Stimulated activated CD4-positive, alpha-beta T cell treated with anti-CD3 and anti-CD28 coated beads, TNF-alpha, amount 100 ng/mL, for 1 hour (primary cell): ENCODE measurements at places on chromosomes 4 and X.

GRCh38 chr4:143287572-143287923 is 49.1 kb upstream of the GAB1 start:
- DNase-seq, result no peak

DNA sequence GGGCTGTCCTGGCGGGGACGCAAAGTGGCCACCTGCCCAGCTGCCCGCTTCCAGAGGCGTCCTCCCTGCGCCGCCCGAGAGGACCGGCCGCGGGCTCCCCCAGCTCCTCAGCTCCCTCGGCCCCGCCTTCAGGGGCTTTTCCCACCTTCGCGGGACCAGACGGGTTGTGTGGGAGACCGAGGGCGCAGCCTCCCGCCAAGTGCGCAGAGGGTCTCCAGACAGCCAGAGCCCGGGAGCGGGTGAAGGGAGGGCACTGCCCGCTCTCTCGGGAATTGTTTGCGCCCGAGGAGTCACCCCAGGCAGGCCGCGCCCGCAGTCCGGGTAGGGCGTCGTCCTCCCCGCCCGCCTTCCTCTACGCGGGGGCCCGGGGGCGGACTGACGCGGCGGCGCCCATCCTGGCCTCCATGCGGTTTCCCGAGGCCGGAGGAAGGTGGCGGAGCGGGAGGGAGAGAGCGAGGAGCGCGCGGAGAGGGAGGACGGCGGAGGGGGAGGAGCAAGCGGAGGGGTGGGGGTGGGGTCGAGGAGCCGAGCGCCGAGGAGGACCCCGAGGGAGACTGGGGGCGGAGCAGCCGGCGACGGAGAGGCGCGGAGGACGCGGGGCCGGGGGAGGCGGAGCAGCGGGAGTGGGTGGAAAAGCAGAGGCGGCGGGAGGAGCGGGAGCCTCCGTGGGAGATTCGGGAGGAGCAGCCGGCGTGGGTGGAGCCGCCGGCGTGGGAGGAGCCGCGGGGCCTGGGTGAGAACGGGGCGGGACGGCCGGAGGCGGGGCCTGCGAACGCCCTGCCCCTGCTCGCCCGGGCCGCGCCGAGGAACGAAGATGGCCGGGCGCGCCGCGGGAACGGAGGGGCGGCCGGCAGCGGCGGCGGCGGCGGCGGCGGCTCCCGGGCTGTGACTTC is 47.5 kb downstream of the CLDN34 start:
- peak; percentile 26 for DNase-seq

DNA sequence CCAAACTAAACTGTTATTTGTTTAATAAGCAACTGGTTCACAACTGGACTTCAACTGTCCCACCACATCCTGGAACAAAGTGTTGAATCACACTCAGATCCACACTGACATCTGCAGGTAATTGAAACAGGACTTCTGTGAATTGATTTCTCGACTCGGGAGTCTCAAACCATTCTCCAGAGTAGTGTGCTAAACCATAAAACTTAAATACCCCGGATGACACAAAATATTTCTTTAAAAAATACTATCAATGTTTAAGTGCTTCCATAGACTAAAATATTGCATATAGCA is 95.4 kb upstream of the PLAC1 start:
- no peak for DNase-seq

DNA sequence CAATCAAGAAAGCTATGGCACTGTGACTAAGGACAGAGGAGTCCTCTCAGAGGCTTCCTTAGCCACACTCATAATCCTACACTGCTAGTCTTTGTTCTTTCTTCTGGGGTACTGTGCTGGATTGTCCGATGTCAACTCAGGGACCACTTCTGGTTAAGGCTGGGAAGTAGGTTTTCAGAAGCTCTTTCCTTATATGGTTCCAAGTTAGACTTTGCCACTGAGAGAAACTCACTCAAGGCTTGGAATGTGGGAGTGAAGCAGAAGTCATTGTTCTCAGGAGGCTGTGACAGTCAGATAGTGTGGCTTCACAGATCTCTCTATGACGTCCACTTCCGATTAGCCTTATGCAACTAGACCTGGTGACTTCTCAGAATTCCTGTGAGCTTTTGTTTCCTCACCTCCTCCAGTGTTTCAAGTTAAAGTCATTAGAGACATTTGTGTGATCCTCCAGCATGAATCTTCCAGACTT is 317.3 kb upstream of the F9 start:
- no peak for DNase-seq

GRCh38 chr4:3402491-3403347 is 39.0 kb upstream of the HGFAC start:
- no peak for DNase-seq

- DNase-seq, result no peak
These were observed 251.3 kb upstream of the CENPE start for GRCh38 chr4:103449296-103450023.

DNA sequence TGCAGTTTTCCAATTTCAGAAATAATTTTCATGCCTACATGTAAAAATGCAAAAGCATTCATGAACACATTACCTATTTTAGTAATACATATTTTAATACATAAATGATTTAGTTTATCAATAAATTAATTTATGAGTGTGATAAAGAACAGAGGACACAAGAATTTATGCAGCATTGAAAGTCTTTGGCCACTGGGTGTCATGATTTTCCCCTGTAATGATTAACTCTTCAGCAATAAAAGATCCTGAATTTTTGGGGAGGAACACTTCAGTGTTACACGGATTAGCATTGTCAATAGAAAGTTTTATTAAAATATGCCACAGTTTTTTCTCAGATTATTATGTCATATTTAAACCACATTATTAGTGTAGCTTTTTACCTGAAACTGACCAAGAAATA is 8.6 kb upstream of the VCX2 start:
- DNase-seq, result no peak

- DNase-seq, result no peak
These were observed 39.5 kb downstream of the USP38 start for GRCh38 chr4:143224255-143224654.

GRCh38 chrX:72079607-72080006 is 52.1 kb downstream of the RTL5 start:
- DNase-seq, result no peak

GRCh38 chrX:123961268-123962005 is at the start of gene STAG2:
Gene STAG2 (plus strand): TSS chrX:123961706. CDS start chrX:124022628, 60,922 bp downstream.
- peak; percentile 12 for DNase-seq

GRCh38 chr4:163367651-163368050 is 24.0 kb downstream of the NPY5R start:
- no peak for DNase-seq

- no peak for DNase-seq
These were observed 38.0 kb downstream of the HTT-AS start for GRCh38 chr4:3036131-3036952.

DNA sequence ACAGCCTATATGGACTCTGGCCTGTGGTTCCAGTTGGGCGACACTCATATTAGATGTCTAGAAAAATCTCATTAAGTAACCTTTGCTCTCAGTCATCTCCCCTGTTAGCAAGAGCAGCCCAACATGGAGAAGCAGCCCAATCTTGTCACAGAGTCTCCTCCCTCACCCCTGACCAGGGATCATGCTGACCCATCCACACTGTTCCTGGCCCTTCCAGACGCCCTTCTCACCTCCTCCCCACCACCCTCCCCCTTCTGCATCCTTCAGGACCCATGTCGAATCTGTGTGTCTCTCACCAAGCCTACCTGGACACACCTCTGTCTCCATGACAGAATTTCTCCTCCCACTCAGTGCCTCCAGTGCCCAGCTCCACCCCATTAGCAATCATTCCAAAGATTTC is 190.1 kb downstream of the STIM2 start:
- DNase-seq, result no peak

GRCh38 chr4:121307445-121308327 is 73.1 kb downstream of the QRFPR start:
- no peak for DNase-seq

GRCh38 chrX:149510386-149510785 is 5.3 kb upstream of the IDS start:
- DNase-seq, result no peak

- no peak for DNase-seq
These were observed 380.6 kb upstream of the MAGEB2 start for GRCh38 chrX:29834764-29835163.

DNA sequence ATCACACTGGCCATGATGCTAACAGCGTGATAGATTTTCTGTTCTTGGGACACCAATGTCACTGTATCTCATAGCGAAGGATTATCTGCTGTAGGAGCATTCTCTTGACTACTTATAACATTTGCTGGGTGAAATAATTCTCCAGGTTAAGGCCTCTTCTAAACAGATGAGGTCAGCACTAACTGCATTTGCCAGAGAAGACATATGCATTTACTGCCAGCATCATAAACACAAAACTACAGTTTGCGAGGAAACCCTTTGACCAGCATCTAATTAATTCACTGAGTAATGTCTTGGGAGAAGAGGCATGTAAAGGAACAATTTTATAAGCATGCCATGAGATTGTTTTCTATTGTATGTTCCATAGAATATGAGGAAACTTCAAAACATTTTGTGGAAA is 13.9 kb downstream of the TBC1D1 start:
- no peak for DNase-seq

GRCh38 chrX:32877592-32877991 is 333.8 kb downstream of the DMD start:
- no peak for DNase-seq

DNA sequence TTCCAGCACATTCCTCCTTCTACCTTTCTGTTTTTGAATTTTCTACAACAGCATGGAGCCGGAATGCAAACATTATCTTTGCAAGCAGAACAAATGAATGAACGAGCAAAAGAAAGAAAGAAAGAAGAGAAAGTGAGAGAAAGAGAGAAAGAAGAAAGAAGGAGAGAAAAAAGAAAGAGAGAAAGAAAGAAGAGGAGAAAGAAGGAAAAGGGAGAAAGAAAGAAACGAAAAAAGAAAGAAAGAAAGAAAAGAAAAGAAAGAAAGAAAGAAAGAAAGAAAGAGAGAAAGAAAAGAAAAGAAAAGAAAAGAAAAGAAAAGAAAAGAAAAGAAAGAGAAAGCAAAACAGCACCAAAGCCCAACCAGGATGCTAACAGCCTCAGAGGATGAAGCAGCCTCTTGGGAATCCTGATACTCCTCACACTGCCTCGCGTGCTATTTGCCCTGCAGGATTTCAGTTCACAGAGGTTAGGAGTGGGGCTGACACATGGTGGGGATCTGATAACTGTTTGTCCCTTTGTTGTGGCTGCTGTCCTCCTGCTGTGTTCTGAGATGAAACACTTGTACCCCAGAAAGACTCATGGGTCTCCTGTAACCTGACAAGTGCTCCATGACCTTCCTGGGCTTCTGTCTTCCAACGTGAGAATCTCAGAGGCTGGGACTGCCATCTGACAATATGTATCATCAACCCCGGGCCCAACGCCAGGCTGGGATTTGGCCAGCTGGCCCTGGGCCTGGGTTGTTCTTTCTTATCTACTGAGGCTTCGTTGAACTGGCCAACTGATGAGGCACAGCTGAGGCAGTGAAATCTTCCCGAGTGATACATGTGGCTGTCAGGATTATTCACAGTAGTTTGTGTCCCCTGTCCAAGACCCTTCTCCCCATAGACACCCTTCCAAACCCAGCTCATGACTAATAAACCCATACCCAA is 61.0 kb downstream of the SEPSECS start:
- DNase-seq, result no peak

- no peak for DNase-seq
These were observed 71.3 kb upstream of the SPRY1 start for GRCh38 chr4:123325241-123325681.

GRCh38 chrX:46856483-46856882 is 19.6 kb downstream of the RP2 start:
- no peak for DNase-seq

- no peak for DNase-seq
These were observed at the start of gene HHIP for GRCh38 chr4:144645631-144646522. Gene HHIP (plus strand): TSS chr4:144646156. CDS start chr4:144646676, 520 bp downstream.

GRCh38 chrX:68651110-68651509 is 3.6 kb downstream of the STARD8 start:
- DNase-seq, result no peak

GRCh38 chrX:36609616-36610585 is 398.3 kb upstream of the FAM47C start:
- no peak for DNase-seq

DNA sequence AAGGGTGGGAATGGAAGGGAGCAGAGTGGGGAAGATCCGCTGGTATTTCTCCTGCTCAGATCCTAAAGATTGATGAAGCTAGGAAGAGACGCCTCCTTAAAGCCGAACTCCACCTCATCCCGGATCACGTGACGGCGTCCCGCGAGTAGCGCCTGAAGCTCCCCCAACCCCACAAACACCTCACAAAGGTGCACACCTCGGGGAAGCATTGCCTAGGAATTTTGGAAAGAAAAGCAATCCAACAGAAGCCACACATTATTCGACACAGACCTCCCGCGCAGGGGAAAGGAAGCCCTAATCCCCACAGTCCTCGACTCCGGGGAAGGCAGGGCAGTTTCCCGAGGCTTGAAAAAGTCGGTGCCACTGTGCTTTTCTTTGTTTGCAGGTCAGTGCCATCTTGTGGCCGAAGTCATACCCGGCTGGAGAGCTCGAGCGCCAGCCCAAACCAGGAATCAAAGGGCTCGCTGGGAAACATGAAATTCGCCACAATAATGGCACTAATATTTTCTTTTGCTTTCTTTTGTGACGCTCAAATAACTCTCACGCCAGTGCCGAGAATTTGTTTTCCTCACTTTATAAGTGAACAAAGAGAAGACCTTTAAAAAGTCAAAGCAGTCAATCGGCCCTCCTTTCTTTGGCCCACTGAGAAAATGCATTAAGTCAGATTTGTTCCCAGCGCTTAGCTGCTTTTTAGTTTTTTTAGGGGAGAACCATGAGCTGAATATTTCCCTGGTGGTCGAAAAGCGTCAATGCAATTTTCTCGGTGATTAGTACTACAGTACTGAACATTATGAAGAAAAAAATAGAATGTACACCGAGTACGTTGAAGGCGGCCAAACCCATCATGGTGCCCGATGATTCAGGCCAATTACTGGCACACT is at the start of gene NPY1R:
NPY1R (minus strand) TSS at position 71 of the 881 bp plus-strand sequence. CDS start 6,042 bp downstream, outside the sequence.
- no peak for DNase-seq

GRCh38 chr4:124105212-124105611 is 607.3 kb downstream of the ANKRD50 start:
- DNase-seq, result no peak

DNA sequence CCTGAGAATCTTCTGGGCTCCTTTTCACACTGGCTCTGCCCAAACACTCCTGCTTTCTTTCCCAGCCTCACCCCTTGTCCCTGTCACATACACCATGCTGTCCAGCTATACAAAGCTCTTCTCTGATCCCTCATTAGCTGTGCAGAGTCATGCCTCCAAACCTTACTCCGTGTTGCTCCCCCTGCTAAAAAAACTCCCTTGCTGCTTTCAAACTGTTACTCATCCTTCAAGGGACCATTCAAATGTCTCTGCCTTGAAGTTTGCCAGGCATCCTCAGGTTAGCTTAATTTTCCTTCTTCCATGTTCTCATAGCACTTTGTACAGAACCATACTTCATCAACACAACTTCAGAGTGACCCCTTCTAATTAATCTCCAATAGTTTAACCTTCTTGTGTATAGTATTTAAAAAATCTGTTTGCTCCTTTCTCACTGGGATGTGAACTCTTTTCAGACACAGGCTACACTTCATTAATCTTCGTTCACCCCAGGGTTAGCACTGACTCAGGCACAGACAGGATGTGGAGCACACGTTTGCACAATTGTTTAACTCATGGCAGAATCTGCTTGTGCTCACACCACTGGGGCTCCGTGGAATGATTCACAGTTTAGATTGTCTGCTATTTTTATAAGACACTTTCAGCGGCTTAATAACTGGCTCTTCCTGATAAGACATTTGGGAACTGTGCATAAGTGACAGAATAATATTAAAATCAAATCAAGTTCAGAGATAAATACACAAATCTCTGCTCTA is 21.4 kb upstream of the SEL1L3 start:
- no peak for DNase-seq
